ENCODE measurements at places on chromosomes 4 and X.

GRCh38 chr4:148735432-148736155, 293.4 kb upstream of the NR3C2 start:
- no peak for DNase-seq

DNA sequence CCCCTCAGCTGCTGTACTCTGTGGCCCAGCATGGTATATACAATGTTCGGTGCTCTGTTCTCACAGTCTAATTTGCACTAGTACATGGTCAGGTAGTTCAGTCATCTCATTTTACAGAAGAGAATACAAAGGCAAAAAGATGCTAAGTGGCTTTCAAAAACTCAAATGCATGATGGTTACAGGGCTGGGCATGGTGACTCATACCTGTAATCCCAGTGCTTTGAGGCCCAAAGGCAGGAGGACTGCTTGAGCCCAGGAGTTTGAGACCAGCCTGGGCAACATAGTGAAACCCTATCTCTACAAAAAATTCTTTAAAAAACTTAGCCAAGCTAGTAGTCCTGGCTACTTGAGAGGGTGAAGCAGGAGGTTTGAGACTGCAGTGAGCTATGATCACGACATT, 210.5 kb upstream of the KIT start:
- DNase-seq, result no peak

- DNase-seq, result no peak
These were observed 15.5 kb upstream of the ESX1 start for GRCh38 chrX:104270212-104270611.

DNA sequence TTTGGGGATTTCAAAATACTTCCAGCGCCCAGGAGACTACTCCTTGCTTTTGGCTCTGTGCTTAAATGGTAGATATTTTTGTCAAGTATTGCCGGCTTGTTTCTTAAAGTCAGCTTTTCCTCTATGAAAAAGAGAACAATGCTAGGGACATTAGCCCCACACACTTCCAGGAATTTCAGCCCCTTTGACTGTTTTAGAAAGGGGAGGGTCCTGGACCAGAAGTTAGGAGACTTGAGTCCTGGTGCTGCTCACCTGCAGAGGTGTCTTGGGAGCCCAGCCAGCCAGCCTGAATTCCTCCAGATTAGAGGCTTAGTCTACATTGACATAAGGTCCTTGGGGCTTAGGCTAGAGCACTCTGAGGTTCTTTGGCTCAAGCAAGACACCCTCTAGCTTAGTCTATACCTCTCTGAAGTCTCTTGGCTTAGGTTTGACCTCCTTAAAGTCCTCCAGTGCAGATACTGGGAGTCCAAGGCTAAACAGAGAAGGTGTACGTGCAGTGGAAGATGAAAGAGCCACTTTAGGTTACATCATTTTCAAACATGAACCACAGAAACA, 1.6 kb upstream of the SETD7 start:
- no peak for DNase-seq

GRCh38 chr4:156558373-156559025, 413.1 kb downstream of the PDGFC start:
- DNase-seq, result no peak

DNA sequence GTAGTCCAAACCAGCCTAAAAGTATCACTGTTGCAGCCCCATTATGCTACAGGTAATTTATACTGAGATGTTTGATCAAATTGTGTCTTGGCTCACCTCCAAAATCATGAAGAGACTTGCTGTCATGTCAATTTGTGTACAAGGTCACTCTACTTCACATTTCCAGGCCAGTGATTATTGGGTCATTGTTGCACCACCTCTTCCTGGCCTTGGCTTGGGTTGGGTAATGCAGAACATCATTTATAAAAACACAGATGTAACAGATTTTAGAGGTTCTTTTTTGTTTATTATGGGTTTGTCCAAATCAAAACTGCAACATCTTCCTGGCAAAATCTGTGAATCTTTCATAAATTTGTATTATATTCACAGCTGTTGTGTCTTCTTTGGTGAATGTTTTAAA, 459.5 kb downstream of the ANKRD50 start:
- no peak for DNase-seq

- no peak for DNase-seq
These were observed 60.3 kb upstream of the CAMK2D start for GRCh38 chr4:113821856-113822255.

- no peak for DNase-seq
These were observed 185.8 kb upstream of the RPS6KA3 start for GRCh38 chrX:20452487-20452886.

DNA sequence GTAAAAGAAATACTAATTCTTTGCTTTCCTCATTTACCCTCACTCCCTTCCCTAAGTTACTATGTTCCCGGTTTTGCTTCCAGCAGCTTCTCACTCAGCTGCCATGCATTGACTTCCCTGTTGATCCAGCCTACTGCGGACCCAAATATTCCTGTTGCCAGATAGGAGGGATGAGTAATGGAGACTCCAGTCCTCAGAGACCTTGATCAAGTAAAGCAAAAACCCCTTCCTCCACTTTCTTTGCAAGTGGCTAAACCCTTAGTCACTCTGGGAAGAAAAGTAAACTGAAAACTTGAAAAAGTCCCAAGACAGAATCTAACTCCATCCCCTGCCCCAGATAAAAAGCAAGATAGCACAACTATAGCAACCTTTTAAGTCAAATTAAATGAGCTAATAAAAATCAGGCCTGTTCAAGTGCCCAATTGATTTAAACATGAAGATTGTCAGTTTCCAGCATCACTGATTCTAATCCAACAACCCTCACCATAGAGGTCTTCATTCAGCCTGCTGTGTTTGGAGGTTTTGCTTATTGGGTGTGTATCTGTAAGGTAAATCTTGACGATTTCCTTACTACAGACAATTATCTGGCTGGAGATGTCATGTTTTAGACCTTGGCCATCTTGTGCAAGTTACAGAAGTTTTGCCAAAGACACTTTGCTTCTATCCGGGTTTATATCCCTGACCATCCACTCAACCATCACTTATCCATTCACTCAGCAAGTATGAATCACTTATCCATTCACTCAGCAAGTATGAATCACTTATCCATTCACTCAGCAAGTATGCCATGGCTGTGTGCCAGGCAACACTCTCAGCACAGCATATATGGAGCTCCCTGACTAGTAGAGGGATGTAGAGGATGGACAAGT, 17.6 kb downstream of the FGFBP1 start:
- peak; percentile 59 for DNase-seq

DNA sequence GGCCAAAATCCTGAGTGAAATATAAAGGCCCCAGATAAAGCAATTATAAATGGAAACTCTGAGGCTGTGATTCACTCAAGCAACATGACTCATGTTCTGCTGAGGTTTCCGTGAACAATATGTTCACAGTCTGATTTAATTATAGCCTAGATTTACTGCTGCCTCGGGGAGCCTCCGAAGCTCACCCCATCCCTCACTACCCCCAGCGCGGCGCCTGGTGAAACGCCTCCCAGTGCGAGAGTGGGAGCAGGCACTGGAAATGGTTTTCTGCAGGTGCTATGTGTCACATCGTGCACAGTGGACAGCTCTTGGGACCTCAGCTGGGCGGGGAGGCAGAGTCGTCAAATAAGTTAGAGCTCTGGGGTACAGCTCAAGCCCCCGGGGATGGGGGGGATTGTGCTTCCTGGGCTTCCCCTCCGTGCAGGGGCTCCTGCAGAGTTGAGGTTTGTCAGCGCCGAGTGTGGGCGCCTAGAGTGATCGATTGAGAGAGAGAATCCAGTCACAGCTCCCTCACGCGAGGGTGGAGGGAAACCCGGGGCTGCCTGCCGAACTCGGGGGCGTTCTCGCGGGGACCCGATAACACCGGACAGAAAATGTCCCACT, 110.6 kb downstream of the PHKA2 start:
- DNase-seq, result no peak

GRCh38 chr4:105560421-105560848, 8.0 kb downstream of the ARHGEF38 start:
- no peak for DNase-seq

- no peak for DNase-seq
These were observed 5.6 kb upstream of the SMIM31 start for GRCh38 chr4:164748375-164748774.

GRCh38 chrX:11215191-11215921, 77.9 kb upstream of the AMELX start:
- no peak for DNase-seq

DNA sequence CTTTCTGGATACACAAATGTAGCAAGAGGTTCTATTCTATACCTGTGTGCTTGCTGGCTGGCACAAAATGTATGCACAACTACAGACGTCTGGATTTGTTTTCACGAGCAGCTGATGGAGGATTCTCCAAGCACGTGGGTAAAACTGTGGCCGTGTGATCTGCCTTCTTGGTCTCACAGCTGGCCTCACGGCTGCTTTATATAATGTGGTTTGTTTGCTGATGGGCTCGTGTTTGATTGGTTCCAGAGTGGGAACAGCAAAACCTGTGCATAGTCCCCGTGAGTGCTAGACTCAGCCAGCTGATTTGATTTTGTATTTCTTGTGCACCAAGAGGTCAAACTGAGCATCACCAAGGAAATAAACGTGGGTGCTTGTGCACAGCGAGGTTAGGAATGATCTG, 262.6 kb upstream of the RPS6KA3 start:
- DNase-seq, result no peak

- no peak for DNase-seq
These were observed 361.9 kb downstream of the KCTD8 start for GRCh38 chr4:44086753-44087152.
